ENCODE measurements at places on chromosomes 7 and 10.

- no peak for DNase-seq
These were observed 314.2 kb upstream of the GNAI1 start for GRCh38 chr7:79820387-79820786.

DNA sequence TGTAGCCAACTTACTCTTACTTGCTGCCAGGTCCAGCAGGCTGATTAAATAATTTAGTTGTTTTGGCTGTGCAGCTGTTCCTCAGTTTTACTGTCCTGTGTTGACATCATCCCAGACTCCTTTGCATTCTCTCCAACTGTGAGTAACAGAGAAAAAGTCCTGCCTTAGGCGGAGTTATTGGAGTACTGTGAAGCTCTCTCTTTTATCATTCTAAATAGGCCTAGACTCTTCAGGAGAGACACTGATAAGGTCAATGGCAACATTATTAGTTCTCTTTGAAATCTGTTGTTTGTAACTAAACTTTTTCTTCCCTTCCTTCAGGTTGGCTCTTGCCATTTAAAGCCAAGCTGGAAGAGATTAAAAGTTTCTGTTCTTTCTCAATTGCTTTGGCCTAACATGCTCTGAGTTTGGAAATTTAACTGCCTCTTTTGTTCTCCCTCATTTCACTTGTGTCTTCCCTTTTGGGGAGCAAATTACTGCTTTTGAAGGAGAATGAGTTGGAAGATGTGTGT, 215.7 kb upstream of the CSTF2T start:
- no peak for DNase-seq

DNA sequence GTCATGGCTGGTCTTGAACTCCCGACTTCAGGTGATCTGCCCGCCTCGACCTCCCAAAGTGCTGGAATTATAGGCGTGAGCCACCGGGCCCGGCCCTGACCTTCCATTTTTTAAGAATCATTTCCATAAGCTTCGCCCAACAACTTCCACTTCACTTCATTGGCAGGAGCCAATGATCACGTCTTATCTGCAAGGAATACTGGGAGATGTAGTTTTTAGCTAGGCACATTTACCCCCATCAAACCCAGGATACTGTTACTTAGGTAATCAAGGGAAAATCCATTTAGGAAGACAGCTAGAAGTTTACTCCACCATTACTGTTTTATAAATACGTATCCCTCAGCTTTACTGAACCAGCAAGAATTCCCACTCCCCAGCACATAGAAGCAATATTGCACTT, 3.4 kb upstream of the CDK13 start:
- DNase-seq, result peak; percentile 51

- DNase-seq, result no peak
These were observed 6.9 kb downstream of the STN1 start for GRCh38 chr10:103911021-103911459.

DNA sequence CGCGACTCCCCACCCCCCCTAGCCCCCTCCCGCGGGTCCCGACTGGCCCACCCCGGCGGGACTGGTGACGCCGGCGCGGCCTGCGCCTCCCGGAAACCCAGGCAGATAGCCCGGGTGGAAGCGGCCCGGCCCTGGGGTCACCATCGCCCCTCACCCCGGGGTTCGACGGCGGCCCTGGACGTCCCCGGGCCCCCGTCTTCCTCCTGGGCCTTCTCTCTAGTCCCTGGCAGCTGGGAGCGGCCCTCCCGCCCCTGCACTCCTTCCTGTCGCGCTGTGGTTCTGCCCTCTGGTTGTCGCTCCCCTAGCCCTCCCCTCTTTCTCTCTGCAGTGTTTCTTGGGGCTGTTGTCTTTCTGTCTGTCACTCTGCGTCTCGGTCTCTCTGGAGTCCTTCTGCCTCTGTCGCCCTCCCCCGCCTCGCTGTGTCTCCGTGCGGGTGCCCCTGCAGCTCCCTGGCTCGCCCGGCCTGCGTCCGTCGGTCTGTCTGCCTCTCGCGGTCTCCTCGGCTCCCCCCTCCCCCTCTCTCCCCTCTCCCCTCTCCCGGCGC, 90.5 kb upstream of the PAX2 start:
- no peak for DNase-seq

- DNase-seq, result no peak
These were observed 136.4 kb downstream of the RPS24 start for GRCh38 chr10:78170026-78170475.

DNA sequence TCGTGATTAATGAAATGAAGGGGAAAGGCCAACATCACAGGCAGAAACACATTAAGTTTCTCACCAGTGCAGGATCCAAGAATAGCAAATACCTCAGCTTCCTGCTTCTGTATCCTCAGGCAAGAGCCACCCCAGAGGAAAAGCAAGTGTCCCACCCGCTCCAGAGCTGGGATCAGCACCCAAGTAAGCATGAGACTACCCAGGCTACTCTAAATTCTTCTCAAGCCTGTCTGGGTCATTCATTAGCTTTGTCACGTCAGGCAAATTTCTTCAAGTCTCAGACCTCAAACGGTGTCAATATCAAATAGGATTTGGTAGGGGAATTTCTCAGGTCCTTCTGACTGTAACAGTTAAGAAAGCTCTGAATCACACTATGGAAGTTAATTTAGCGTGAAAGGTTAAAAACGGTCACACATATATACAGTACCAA, 59.0 kb downstream of the GNA12 start:
- DNase-seq, result no peak

DNA sequence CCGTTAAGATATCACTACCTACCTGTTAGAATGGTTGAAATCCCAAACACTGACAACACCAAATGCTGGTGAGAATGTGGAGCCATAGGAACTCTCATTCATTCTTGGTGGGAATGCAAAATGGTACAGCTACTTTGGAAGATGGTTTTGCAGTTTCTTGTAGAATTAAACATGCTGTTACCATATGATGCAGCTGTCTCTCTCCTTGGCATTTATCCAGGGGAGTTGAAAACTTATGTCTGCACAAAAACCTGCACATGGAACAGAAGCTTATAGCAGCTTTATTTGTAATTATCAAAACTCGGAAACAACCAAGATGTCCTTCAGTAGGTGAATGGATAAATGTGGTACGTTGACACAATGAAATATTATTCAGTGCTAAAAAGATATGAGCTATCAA, 199.5 kb downstream of the BICC1 start:
- no peak for DNase-seq

DNA sequence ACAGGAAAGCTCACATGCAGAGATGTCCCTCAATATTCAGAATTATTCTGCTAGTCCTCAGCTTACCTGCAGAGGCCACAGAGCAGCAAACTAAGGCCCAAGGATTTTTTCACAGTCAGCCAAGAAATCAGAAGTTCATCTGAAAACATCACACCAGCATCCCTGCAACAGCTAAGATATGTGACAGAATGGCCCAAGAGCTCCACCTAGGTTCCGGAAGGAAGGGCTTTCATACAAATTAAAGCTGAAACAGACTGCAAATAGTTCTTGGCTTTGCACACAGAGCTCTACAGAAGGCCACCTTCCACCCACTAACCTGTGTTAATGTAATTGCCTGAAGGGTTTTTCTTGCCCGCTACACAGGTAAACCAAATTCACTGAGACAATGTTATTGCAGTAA, 438.8 kb upstream of the C7orf33 start:
- peak; percentile 42 for DNase-seq

DNA sequence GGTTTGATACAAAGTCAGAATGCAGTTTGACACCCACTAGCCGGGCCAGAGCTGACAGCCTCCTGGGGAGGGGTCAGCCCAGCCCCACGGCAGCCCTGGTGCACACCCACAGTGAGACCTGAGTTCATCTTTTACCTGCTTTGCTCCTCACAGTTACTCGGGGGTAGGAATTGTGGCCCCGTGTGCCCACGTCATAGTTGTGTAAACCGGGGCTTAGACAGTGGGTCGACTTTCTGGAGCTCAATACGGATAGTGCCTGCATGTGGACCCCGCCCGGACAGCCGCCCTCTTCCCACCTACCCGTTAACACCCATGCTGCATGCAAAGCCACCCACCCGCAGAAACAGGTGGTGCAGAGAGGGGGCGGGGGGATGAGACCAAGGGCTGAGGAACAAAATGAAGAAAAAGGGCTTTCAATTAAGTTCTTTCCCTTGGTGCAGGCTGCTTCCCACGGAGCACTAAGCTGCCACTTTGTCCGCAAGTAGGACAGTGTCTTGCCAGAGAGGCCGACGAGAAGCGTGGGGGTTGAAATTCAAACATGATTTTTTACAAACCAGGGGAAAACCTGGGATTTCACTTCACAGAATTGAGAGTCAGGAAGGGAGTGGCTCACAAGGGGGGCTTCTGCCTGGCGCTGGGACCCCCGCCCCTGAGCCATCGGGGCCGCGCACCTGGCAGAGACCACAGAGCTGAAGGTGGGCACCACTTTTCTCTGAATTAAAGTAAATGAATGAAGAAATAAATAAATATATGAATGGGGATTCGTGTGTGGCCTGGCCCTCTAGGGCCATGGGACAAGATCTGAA, 24.6 kb upstream of the FOXL3 start:
- no peak for DNase-seq

DNA sequence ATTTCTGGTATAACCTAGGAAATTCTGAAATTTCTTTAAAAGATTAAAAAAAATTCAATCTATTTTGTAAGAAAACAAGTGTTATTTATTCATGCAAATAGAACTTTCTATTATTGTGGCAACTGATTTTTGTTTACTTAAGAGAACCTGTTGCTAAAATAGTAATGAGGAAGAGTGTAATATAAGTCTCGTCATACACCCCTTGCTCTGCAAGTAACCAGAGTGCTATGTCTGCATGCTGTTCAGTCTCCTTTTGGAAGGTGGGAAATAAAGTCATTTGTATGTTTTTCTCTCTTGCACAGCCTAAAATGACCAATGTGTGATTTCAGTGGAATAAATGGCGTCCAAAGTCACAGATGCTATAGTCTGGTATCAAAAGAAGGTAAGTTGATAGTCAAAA, 41.3 kb downstream of the PHTF2 start:
- DNase-seq, result peak; percentile 59

DNA sequence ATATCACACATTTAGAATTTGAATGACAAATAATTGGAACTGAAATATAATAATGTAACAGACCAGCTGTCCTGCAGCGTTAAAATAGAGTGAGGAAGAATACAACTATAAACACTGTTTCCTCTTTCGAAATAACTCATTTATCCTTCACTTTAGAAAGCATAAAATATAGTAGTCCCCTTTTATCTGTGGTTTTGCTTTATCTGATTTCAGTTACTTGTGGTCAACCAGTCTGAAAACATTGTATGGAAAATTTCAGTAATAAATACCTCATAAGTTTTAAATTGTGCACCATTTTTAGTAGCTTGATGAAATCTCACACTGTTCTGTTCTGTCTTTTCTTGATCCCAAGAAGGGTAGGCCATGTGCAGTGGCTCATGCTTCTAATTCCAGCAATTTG, 31.7 kb downstream of the POLR1F start:
- DNase-seq, result no peak

DNA sequence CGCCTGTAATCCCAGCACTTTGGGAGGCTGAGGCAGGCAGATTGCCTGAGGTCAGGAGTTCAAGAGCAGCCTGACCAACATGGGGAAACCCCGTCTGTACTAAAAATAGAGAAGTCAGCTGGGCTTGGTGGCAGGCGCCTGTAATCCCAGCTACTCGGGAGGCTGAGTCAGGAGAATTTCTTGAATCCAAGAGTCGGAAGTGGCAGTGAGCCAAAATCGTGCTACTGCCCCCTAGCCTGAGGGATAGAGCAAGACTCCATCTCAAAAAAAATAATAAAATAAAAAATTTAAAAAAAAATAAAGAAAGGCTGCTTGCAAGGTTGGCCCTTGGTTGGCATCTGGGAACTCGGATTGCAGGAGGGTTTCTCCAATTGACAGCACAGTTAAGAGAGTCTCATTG, 221.6 kb downstream of the DGKI start:
- no peak for DNase-seq

GRCh38 chr10:114375047-114375446, 29.3 kb downstream of the AFAP1L2 start:
- no peak for DNase-seq

- peak; percentile 73 for DNase-seq
These were observed 98.4 kb upstream of the HABP2 start for GRCh38 chr10:113454341-113455061.

DNA sequence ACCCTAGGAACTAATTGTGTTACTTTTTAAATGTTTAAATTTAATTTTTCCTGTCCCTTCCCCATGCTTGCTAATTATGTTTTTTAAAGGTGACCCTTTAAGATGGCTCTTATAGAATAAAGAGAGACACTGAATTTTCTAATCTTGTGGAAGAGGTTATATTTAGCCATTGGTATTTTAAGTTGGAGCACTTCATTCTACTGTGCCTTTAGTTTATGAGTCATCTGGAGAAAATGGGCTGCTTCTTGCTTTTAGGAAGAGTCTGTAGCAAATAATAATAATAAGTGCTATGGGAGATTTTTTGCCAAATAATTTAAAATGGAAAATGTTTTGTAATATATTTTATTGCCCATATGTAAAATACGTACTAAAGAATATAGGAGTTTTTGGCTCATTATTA, 139.7 kb downstream of the ADK start:
- no peak for DNase-seq

DNA sequence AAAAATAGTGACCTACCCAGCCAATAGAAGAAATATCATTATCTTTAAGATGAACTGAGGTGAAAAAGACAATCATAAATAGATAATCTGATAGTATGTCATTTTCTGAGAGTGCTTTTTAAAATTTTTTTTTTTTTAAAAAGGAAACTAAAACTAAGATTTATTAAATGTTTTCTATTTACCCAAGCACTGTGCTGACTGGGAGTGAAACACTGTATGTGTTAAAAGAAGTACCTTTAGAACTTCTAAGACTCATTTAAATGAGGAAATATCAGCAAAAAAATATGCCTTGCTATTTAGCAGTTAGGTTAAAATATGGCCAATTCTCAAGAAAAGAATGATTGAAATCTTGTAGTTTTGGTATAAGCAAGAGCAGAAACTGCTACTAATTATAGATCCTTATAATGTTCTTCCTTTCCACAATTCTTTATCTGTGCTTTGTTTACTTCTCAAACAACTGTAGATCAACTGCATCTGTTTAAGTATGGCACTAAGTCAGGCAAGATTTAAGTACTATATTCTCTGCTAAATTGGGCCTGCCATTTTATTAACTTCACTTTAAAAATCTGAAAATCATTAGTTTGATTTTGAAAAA, 39.5 kb upstream of the WNT2 start:
- DNase-seq, result no peak

DNA sequence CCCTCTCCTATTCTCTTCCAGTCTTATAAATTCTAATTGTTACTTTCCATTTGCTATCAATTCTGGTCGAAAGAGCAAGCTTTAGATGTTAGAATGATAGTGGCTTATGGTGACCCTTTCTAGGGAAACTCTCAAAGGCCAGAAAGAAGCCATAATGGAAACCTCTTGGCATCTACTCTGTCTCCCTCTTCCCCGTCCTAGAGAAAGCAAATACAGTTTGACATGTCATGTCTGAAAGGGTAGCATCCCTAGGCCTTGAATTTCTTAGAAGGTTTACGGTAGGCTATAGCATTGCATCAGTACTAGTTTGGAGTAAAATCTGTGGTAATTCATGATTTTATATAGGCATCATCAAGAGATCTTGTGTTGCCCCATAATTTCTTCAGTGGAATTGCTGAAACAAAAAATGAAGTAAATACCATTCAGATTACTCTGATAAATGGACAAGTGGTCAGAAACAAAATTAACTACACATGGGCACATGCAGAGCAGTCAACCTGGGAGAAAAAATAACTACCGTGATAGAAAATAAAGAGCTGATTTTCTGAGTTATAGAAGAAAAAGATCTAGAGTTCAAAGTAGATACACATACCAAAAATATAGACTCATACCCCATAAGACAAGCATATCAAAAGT, 4.4 kb downstream of the PRKAR2B start:
- no peak for DNase-seq

- DNase-seq, result no peak
These were observed 64.2 kb upstream of the PITRM1 start for GRCh38 chr10:3236644-3237404.

Data from Karpas-422 (cell line).